ENCODE measurements at places on chromosomes 4 and X. TPM values are rescaled to one million over a fixed set of nuclear protein-coding genes. Genes with fewer than 3 reads are reported as not detected.

DNA sequence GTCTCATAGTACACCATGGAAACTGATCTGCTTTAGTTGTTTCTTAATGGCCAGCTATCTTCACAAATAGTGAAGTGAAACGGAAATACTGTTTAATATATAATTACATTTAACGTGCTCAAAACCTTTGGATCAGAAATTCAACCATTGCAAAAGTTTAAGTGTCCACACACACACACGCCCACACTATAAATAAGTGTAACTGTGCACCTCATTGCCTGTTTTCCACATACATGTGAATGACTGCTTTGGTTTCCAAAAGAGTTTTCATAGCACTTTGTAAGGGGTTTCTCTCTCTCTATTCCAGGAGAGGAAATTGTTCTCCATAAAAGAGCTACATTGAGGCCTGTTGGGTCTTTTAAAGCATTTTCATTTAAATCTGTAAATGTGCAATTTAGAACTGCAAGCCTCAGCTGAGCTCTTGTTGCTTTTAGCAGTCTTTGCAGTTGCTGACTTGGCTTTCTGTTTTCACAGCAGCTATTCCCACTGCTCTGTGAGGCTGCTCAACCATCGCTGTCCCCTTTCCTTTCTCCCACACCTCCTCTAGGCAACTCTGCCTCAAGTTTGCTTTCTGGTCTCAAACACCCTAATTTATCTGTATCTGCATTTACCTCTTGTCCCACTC is 94.5 kb downstream of the RAPGEF2 start:
- peaks cover 1% of the 10 kb centered on the region for H3K4me1 ChIP-seq
- no peak for DNase-seq
- H3K36me3 ChIP-seq: no peaks in the 10 kb centered on the region
- no peak overlapping the region for H3K4me3 ChIP-seq
- H3K27me3 ChIP-seq: no peaks in the 10 kb centered on the region

GRCh38 chrX:123830309-123830708 is 29.5 kb upstream of the XIAP start:
- peaks cover 4% of the 10 kb centered on the region for H3K27me3 ChIP-seq
- peaks cover 3% of the 10 kb centered on the region for H3K4me1 ChIP-seq
- no peaks in the 10 kb centered on the region for H3K36me3 ChIP-seq
- H3K27ac ChIP-seq: no peak overlapping the region
- DNase-seq: peak; percentile 10
- H3K4me3 ChIP-seq: no peak overlapping the region

DNA sequence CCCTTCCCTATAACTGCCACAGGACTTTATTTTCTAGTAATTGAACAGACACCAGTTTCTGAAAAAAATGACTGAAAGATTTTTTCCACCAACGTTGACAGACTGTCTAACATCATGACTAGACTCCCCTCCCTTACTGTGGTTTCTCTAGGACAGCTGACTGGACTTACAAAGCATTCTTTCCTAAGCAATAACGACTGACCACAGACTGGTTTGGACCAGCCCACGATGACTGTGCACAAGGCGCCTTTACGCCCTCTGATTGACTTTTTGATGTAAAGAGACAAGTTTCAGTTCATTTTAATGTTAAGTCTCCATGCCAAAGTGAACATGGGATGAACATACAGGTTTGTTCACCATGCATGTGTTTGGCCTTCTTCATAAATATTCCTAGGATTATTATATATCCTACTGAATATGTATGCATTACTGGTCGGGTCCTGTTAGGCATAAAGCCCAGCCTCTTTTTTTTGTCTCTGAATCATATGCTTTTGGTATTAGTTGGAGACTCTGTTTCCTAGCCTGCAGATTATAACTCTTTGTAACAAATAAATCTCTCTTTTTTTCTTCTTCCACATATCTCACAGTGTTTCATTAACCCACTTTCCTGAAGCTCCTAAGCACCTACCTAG is 50.5 kb upstream of the UGT2B4 start:
- H3K4me3 ChIP-seq: no peak overlapping the region
- H3K27ac ChIP-seq: no peak overlapping the region
- H3K36me3 ChIP-seq: no peaks in the 10 kb centered on the region

- no peak overlapping the region for H3K27ac ChIP-seq
- H3K36me3 ChIP-seq: peaks cover 21% of the 10 kb centered on the region
- H3K4me1 ChIP-seq: no peaks in the 10 kb centered on the region
Observed at GRCh38 chrX:123603491-123603890, 129.4 kb downstream of the THOC2 start.

DNA sequence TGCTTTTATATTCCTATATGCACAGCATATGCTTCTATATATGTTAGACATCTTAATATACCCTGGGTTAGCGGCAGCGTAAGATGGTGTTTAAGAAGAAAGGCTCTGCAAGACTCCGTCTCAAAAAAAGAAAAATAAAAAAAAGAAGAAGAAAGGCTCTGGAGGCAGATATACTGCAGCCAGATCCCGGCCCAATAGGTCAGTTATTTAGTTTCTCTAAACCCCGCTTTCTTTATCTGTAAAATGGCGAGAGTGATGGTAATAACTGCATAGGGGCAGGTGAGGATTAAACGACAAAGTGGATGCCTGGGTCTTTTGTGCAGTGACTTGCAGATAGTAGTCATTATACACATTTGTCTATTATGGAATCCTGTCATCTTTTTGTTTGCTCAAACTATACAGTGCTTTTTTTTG is 115.2 kb downstream of the NAA11 start:
- H3K36me3 ChIP-seq: no peaks in the 10 kb centered on the region
- no peak overlapping the region for H3K4me3 ChIP-seq
- H3K27ac ChIP-seq: no peak overlapping the region
- H3K4me1 ChIP-seq: no peaks in the 10 kb centered on the region

DNA sequence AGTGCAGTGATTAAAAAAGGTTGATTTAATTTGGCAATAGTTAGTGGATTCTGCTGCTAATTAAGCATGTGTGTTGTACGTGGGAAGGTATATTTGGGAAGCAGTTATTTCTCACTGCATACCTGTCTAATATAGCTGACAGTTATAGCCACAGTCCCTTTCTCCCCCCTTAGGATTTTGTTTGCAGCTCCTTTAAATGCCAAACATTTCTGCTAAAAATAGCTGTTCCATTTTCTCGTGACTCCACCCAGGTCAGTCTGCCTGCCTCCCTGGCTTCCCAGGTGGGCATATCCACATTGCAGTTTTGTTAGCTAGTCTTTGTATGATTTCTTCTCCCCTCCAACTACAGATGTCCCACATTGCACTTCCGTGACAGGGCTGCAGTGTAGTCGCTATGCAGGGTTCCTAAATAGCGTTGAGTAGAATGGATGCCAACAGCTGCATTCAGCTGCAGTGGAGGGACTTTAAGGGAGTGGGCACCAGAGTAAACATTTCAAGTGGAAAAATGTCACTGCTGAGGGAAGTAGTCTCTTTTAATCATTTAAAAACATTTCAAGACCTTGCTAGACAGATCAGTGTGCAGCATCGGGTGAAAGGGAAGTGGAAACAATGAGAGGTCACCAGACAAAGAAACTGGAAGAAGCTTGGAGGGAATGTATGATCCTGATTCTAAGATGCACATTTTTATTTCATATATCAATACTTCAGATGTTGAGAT is 326.3 kb downstream of the RAPGEF2 start:
- no peaks in the 10 kb centered on the region for H3K27me3 ChIP-seq
- no peak overlapping the region for H3K27ac ChIP-seq
- no peak for DNase-seq
- H3K4me3 ChIP-seq: no peak overlapping the region
- no peaks in the 10 kb centered on the region for H3K4me1 ChIP-seq

DNA sequence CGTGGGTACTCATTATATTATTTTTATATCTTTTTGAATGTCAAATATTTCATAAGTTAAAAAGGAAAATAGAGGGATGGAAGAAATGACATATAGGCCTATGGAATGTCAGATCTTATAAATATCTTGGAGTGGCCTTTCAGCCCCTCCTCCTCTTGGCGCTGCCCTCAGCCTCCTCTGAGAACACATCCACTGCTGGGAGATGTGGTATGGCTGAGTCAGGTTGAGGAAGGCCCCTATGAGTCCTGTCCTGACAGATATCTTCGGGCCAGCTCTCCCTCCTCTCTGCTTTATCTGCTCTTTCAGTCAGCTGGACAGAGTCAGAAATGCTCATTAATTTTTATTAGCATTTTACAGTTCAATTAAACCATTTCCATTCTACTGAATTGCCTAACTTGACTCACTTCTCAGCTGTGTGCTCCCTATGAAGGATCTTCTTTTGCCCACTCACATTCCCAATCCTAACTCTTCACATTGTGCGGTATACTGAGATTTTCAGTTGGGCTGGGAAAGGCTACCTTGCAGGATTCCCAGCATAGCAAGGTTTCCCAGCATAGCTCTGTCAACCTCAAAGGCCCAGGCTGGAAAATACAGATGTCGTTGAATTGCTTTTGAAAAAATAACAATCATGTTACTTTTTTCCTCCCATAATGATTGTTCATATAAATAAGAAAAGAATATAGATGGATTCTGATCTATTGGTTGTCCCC is 128.0 kb downstream of the ARHGEF9 start:
- H3K4me3 ChIP-seq: no peak overlapping the region
- H3K4me1 ChIP-seq: no peaks in the 10 kb centered on the region
- no peak for DNase-seq
- no peaks in the 10 kb centered on the region for H3K27me3 ChIP-seq
- H3K36me3 ChIP-seq: peaks cover 43% of the 10 kb centered on the region

DNA sequence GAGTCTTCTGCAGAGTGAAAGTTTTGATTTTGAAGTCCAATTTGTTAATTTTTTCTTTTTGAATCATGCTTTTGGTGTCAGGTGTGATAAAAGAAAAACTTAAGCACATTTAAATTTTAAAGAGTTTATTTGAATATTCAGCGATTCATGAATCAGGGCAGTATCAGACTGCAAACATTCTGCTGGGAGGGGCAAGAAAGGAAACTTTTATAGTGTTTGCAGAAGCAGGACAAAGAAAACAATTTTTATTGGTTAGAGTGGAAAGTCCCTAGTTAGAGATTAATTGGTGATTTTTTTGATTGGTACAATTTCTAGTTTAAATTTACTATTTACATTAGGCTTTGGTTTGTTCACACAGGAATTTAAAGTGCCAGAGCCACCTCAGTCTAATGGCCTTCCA is 1.5 kb upstream of the DIPK2B start:
- no peak for DNase-seq
- no peaks in the 10 kb centered on the region for H3K36me3 ChIP-seq
- no peaks in the 10 kb centered on the region for H3K4me1 ChIP-seq
- peaks cover 18% of the 10 kb centered on the region for H3K27me3 ChIP-seq
- H3K4me3 ChIP-seq: no peak overlapping the region
- H3K27ac ChIP-seq: no peak overlapping the region

- H3K36me3 ChIP-seq: no peaks in the 10 kb centered on the region
- no peak for DNase-seq
- no peaks in the 10 kb centered on the region for H3K4me1 ChIP-seq
- no peak overlapping the region for H3K4me3 ChIP-seq
- H3K27me3 ChIP-seq: no peaks in the 10 kb centered on the region
Observed at GRCh38 chr4:104420766-104421165, 73.9 kb downstream of the CXXC4 start.

- no peaks in the 10 kb centered on the region for H3K36me3 ChIP-seq
- no peak overlapping the region for H3K27ac ChIP-seq
- H3K27me3 ChIP-seq: no peaks in the 10 kb centered on the region
- DNase-seq: no peak
- no peaks in the 10 kb centered on the region for H3K4me1 ChIP-seq
- no peak overlapping the region for H3K4me3 ChIP-seq
Observed at GRCh38 chr4:68077737-68078136, 51.9 kb downstream of the TMPRSS11F start.

GRCh38 chr4:89136525-89136924 is 25.2 kb downstream of the TIGD2 start:
- H3K27ac ChIP-seq: no peak overlapping the region
- no peaks in the 10 kb centered on the region for H3K36me3 ChIP-seq
- DNase-seq: no peak
- H3K27me3 ChIP-seq: peaks cover 5% of the 10 kb centered on the region
- H3K4me1 ChIP-seq: no peaks in the 10 kb centered on the region

GRCh38 chr4:53012738-53013137 is 150.6 kb downstream of the RASL11B start:
- H3K4me3 ChIP-seq: peak overlapping the region; percentile 25
- no peaks in the 10 kb centered on the region for H3K27me3 ChIP-seq
- H3K27ac ChIP-seq: peak overlapping the region; percentile 81
- H3K4me1 ChIP-seq: peaks cover 24% of the 10 kb centered on the region
- peaks cover 7% of the 10 kb centered on the region for H3K36me3 ChIP-seq

DNA sequence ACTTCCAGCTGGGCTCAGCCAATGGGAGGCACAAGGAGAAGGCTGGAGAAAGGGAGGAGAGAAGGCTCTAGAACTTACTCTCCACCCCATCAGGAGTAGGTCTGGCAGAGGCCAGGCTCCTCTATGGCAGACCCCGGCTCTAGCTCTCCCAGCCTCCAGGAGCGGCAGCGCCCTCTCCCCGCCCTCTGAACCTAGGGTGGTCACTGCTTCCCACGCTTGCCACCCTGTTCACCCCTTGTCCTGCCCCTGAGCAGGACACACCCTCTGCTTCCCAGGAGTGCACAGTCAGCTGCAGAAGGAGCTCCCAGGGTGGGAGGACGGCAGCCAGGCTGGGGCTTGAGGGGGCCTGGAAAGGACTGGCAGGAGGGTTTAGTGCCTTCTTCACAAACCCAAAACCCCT is 53.0 kb upstream of the CRMP1 start:
- no peak overlapping the region for H3K4me3 ChIP-seq

GRCh38 chr4:121041307-121042090 is 30.8 kb downstream of the NDNF start:
- H3K4me3 ChIP-seq: no peak overlapping the region
- DNase-seq: peak; percentile 58
- peaks cover 3% of the 10 kb centered on the region for H3K27me3 ChIP-seq
- no peaks in the 10 kb centered on the region for H3K36me3 ChIP-seq
- H3K4me1 ChIP-seq: peaks cover 20% of the 10 kb centered on the region

DNA sequence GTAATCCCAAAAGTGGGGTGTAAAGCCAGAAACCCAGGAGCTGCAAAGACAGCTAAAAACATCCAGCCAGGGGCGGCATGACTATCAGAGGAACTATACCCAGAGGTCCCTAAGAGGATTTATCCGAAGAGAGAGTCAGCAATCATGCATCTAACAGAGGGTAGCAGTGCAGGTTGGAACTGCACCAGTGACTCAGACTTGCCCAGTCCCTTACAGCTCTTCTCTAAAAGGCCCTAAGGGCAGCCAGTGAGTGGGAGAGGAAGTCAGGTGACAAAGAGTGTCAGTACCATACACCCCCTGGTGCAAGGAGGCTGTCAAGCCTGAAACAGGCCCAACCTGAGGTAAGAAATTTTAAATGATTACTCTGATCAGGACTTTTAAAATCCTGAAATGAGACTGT is 88.1 kb downstream of the CAMK2D start:
- no peaks in the 10 kb centered on the region for H3K27me3 ChIP-seq
- DNase-seq: peak; percentile 77
- peaks cover 45% of the 10 kb centered on the region for H3K36me3 ChIP-seq
- H3K4me3 ChIP-seq: no peak overlapping the region

The C4orf50 gene
- total RNA-seq: 0.07 TPM

The RBMXL3 gene
- total RNA-seq: not detected

The PRRG3 gene
- not detected for total RNA-seq

The GNL3L gene
- total RNA-seq: 69.6 TPM

The CDS1 gene
- 0.07 TPM for total RNA-seq

The ZIC3 gene
- not detected for total RNA-seq

The FAM47B gene
- total RNA-seq: not detected

The PAGE5 gene
- total RNA-seq: not detected

The PNMA5 gene
- total RNA-seq: not detected

The ADGRL3 gene
- total RNA-seq: not detected

The PRR27 gene
- total RNA-seq: not detected

The EDA gene
- total RNA-seq: 0.49 TPM

The TRO gene
- total RNA-seq: 5.2 TPM
